ENCODE measurements at places on chromosomes 13 and 19. TPM values are rescaled to one million over a fixed set of nuclear protein-coding genes. Genes with fewer than 3 reads are reported as not detected.

KANK3 gene
- total RNA-seq = 19.3 TPM

NPHS1 gene
- not detected for total RNA-seq

CEACAM16 gene
- 0.09 TPM for total RNA-seq

PEAK3 gene
- total RNA-seq = not detected

F2RL3 gene
- 3.1 TPM for total RNA-seq
